ENCODE measurements at places on chromosomes 1 and 21. TPM values are rescaled to one million over a fixed set of nuclear protein-coding genes. Genes with fewer than 3 reads are reported as not detected.
A peak's percentile ranks its signal among the peaks of the same experiment; 100 is the strongest.

- H3K4me1 ChIP-seq: peaks cover 52% of the 10 kb centered on the region
- no peak overlapping the region for H3K4me3 ChIP-seq
- DNase-seq: no peak
- H3K36me3 ChIP-seq: no peaks in the 10 kb centered on the region
Observed at GRCh38 chr1:117616356-117616755, 10.5 kb downstream of the TENT5C start.

GRCh38 chr21:16262091-16262490, 532.3 kb downstream of the USP25 start:
- H3K4me3 ChIP-seq: no peak overlapping the region
- no peak for DNase-seq
- H3K27me3 ChIP-seq: no peaks in the 10 kb centered on the region

DNA sequence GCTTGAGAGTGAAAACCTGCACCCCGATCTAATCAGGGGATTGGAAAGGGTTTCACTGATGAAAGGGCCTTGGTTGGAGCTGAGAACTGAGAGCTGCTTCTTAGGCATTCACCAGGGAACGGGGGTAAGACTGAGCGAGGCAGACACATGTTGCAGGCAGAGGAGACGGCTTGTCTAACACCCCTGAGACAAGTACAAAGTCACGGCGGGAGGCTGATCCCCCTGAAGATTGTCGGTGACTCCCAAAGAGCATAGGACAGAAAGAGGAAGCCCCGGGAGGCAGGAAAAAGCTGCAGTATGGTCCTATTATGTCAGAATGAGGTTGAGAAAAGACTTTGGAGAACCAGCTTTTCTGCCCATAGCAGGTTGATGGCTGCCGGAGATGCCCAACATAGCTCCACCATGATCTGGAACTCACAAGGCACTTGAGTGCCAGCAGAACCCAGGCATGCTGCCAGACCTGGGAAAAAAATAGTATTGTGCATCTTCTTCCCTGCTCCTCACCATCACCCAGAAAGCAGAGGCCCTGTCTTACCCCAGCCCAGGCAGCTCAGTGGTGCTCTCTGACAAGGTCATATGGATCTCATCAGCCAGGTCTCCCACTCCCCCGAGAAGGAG, 463.9 kb upstream of the PROX1 start:
- H3K27ac ChIP-seq: no peak overlapping the region
- H3K4me1 ChIP-seq: no peaks in the 10 kb centered on the region
- H3K36me3 ChIP-seq: no peaks in the 10 kb centered on the region
- no peak for DNase-seq
- H3K27me3 ChIP-seq: no peaks in the 10 kb centered on the region
- no peak overlapping the region for H3K4me3 ChIP-seq

Gene CGN
- total RNA-seq: 0.21 TPM

- DNase-seq: no peak
- no peaks in the 10 kb centered on the region for H3K36me3 ChIP-seq
- no peaks in the 10 kb centered on the region for H3K27me3 ChIP-seq
Observed at GRCh38 chr1:78339490-78339889, 151.3 kb upstream of the PTGFR start.

DNA sequence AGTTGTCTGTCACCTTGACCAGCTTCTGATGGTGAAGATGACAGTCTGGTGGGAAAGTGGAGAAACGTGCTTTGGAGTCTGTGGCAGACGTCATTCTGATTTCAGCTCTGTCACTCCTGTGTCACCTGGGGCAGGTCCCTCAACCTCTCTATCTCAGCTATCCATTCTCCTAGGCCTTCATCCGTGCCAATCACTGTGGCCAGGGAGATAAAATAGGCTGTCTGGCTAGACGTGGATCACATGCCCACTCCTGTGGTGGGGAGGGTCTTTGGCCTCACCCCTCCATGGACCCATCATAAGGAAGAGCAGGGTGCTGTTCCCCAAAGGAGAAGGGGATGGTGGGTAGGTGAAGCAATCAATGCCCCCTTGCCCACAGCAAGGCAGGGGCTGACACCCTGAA, 140.3 kb downstream of the ACTL8 start:
- H3K27me3 ChIP-seq: peaks cover 13% of the 10 kb centered on the region
- H3K36me3 ChIP-seq: no peaks in the 10 kb centered on the region
- no peak overlapping the region for H3K27ac ChIP-seq
- DNase-seq: no peak
- H3K4me1 ChIP-seq: no peaks in the 10 kb centered on the region

- H3K27me3 ChIP-seq: no peaks in the 10 kb centered on the region
- H3K4me3 ChIP-seq: no peak overlapping the region
Observed at GRCh38 chr1:229263254-229263653, 7.7 kb upstream of the RAB4A start.

Gene ACTL8
- total RNA-seq: not detected

GRCh38 chr21:44548922-44549321, 2.4 kb downstream of the KRTAP10-2 start:
- no peaks in the 10 kb centered on the region for H3K4me1 ChIP-seq
- no peak overlapping the region for H3K27ac ChIP-seq
- DNase-seq: no peak
- H3K4me3 ChIP-seq: no peak overlapping the region
- no peaks in the 10 kb centered on the region for H3K27me3 ChIP-seq

GRCh38 chr21:35145626-35146233, 96.6 kb upstream of the RUNX1 start:
- DNase-seq: no peak
- H3K4me3 ChIP-seq: no peak overlapping the region
- H3K27me3 ChIP-seq: no peaks in the 10 kb centered on the region
- no peaks in the 10 kb centered on the region for H3K4me1 ChIP-seq
- no peak overlapping the region for H3K27ac ChIP-seq

Gene RNU1-4
- 4,558 TPM for total RNA-seq

- peak overlapping the region; percentile 58 for H3K27ac ChIP-seq
- H3K27me3 ChIP-seq: no peaks in the 10 kb centered on the region
- peak overlapping the region; percentile 87 for H3K4me3 ChIP-seq
- no peak for DNase-seq
- H3K36me3 ChIP-seq: no peaks in the 10 kb centered on the region
- peaks cover 39% of the 10 kb centered on the region for H3K4me1 ChIP-seq
Observed at GRCh38 chr1:41360074-41360785, 1.0 kb upstream of the FOXO6 start.

Gene MMP23B
- 1.8 TPM for total RNA-seq

Gene KRTAP12-3
- total RNA-seq: not detected

Gene LIN28A
- total RNA-seq: not detected

Gene AMPD1
- 289 TPM for total RNA-seq

GRCh38 chr1:151147132-151147503, 687 bp upstream of the SEMA6C start:
- H3K36me3 ChIP-seq: no peaks in the 10 kb centered on the region
- peak overlapping the region; percentile 76 for H3K4me3 ChIP-seq
- H3K27ac ChIP-seq: peak overlapping the region; percentile 89
- DNase-seq: no peak

Gene SMIM12
- total RNA-seq: 36.0 TPM
